ENCODE measurements at places on chromosomes 1 and 21.

GRCh38 chr1:8477166-8477982 lies 159.5 kb downstream of the SLC45A1 start:
- peak; percentile 79 for DNase-seq

DNA sequence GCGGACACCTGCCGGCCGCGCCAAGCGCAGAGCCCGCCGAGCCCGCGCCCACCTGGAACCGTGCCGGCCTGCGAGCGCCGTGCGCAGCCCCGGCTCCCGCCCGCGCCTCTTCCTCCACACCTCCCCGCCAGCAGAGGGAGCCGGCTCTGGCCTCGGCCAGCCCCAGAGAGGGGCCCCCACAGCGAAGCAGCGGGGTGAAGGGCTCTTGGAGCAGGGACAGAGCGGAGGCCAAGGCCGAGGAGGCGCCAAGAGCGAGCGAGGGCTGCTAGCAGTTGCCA lies 50.1 kb upstream of the KRTAP19-8 start:
- no peak for DNase-seq

- DNase-seq = no peak
Measured at GRCh38 chr21:29245104-29245643, 53.5 kb upstream of the BACH1 start.

GRCh38 chr1:41599912-41600311 lies 115.4 kb upstream of the EDN2 start:
- DNase-seq = no peak

DNA sequence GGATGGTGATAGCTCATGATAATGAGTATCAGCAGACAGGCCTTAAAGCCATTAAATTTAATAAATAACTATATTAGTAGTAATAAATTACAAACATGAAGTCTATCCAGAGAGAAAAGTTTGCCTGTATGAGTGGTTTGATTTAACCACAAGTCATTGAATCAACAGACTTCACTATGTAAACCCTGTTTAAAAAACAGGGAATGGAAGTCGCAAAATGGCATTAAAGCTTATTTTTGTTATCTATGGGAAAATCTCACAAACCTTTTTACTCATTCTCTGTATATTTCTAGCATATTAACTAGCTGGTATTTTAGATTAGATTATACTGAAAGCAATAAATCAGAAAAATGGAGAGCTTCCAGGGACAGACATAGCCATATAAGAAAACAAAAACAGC lies 45.3 kb downstream of the SASS6 start:
- DNase-seq = peak; percentile 40

DNA sequence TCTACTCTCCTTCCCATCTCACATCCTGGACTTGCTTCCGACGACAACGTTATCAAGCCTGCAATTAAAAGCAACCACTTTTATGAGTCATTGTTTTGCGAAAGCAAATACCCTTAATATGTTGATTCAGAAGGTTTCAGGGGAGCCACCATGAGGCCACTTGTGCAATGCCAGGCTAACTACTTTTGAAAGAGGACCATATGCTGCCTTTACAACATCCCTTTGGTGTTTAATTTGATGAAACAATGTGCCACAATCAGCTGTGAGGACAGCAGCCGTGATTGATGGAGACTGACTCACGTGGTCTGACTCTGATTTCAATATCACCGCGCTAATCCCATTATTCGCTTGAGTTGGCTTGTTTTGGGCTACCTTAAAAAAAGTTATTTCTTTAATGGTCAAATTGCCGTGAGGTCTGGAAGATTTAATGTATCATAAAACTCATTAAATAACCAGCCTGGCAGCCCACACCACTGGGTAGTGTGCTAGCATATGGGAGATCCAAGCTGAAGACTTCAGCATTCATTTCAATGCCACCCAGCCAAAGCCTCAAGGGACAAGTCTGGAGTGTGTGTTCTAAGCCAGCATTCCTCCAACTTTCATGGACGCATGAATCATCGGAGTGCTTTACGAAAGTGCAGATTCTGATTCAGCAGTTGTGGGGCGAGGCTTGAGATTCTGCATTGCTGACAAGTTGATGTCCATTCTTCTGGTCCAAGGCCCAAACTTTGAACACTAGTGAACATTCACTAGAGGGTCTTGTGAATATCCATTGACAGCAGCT lies 73.3 kb upstream of the PAXBP1 start:
- DNase-seq = peak; percentile 62

DNA sequence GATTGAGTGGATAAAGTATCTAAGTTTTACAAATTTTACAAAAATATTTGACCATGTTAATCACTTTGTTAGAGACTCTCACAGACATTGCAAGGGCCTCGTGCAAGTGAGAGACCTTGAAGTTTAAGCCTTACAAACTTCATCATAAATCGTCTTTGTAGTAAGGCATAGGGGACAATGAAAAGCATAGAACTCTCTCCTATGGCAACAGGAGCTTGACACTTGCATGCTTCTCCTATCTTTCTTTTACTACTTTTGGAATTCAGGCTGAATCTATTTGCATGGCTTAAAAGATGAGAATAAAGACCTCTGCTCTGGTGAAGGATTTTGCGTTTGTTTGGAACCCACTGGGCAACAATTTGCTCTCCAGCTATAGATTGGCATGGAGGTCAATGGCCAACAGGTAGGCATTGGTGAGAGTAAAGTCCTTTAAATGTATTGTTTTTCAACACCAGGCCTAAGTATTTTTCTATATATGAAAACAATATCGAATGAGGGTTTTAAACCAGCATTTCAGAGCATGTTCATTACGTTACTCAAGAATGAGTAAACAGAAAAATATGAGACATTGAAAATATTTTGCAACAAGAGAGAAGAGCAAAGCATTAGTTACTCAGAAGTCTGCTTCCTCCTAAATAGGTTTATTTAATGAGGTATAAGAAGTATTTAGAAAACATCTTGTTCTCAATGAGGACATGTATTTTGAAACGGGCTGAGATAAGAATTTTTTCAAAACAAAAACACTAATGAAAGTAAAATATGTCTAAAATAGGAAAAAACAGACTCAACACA lies 192.2 kb downstream of the TGFB2 start:
- peak; percentile 67 for DNase-seq

Data from astrocyte (in vitro differentiated cells and primary cell).